ENCODE measurements at places on chromosomes 11 and 22.

DNA sequence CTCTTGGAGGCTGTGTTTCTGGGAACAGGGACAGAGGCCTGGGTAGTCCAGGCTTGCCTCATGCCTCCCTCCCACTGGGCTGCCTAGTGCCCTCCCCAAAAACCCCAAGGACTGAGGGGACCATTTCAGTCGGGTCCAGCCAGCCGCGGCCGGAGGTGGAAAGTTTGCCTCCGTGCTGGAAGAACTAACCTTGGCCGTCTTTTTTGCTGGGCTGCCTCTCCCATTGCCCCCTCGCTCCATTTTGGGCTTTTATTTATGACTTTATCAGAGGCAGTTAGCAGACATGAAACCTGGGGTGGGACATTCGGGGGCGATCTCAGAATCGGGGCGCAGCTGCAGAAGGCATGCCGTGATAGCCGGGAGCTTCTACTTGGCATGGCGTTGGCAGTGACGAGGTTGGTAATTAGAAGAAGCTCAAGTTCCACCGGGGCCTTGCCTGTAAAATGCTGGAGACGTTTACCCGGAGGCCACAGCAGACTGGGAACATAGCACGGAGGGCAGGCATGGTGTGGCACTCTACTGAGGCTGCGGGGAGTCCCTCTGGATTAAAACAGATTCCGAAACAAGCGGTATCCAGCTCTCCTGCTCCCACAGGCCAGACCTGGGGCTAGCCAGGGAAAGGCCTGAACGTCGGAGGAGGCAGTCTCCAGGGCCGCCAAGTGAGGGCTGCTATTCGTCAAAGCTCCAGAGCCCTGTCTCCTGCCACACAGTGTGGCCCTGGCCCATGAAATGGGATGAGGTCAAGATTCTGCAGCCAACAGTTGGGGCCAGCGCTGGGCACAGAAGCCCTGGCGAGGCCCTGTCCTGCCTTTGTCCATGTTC, 76.4 kb upstream of the PPARA start:
- DNase-seq, result no peak

DNA sequence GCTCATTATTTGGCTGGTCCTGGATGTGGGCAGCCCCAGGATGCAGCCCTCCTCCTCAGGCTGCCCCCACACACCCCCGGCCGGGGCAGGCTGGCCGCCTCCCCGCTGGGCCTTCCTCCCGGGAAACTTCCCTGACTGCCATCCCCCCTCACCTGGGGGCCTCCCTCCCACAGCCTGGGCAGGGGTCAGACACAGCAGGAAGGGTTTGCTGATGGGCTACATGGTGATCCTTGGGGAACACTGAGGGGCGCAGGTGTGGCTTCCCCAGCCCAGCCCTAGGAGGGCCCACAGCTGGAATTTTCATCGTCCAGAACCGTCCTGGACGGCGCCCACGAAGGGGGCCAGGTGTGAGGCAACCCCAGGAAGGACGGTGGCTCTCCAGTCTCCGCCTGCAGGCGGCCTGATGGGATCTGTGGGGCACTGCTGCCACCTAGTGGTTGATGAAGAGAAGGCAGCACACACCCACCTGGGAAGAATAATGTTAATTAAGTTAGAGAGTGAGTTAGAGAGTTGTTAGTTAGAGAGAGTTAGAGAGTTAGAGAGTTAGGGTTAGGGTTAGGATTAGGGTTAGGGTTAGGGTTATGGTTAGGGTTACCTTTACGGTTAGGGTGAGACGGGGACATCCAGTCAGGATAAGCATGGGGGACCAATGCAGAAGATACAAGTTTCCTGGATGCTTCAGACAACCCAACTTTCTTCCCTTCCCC, 75.9 kb upstream of the PRR5 start:
- DNase-seq, result peak; percentile 52

DNA sequence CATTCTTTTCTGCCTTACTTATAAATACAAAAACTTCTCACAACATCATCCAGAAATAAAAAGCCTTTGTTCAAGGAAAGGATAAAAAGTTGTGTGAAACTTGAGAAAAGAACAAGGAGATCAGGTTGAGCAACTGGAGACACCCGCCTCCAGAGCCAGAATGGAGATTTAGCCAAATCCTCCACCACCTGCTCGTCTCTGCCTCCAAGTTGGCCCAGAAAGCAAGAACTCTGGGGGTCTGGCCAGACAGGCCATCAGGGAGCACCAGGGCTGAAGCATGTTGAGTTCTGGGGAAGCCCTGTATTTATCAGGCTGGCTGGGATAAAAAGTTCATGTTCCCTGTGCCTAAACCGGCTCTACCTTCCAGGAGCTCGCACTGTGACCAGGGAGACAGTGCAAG, 14.9 kb downstream of the SMCO4 start:
- DNase-seq, result no peak

DNA sequence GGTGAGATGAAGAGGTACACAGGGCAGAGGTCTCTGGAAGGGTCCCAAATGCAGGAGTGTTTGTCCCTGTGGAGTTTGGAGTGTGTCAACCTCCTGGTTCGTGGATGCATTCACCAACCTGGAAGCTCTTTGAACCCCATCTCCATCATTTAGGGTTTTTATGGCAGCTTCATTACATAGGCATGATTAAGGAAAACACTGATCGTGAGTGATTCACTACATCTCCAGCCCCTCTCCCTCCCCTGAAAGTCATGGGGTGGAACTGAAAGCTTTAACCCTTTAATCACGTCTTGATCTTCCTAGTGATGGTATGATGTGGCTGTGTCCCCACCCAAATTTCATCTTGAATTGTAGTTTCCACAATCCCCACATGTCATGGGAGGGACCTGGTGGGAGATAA, 19.8 kb upstream of the INCENP start:
- no peak for DNase-seq

DNA sequence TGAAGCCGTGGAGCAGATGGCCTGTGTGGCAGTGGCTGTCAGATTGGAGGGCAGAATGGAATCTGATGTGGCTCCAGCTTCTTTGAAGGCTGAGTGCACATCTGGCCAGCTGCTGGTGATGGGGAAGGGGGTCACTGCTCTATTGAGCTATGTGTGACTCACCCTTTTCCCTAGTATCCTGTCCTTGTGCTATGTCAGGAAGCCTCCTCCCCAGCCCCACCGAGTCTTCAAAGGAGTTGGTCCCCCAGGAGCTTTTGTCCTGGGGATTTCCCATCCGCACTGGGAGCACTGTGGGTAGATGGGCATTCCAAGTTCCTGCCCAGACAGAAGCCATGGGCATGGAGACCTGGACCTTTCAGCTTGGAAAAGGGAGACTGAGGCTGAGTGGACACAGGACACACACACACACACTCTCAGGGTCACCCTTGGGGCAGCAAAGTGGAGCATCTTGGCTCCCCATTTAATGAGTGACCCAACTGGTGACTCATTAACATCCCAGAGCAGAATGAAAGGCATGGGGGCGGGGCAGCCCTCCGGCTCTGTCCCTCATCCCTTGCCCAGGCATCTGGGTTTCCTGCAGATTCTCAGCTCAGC, 3.3 kb downstream of the SERPINH1 start:
- no peak for DNase-seq

- no peak for DNase-seq
These were observed 729 bp downstream of the IL17RA start for GRCh38 chr22:17085277-17086181.

DNA sequence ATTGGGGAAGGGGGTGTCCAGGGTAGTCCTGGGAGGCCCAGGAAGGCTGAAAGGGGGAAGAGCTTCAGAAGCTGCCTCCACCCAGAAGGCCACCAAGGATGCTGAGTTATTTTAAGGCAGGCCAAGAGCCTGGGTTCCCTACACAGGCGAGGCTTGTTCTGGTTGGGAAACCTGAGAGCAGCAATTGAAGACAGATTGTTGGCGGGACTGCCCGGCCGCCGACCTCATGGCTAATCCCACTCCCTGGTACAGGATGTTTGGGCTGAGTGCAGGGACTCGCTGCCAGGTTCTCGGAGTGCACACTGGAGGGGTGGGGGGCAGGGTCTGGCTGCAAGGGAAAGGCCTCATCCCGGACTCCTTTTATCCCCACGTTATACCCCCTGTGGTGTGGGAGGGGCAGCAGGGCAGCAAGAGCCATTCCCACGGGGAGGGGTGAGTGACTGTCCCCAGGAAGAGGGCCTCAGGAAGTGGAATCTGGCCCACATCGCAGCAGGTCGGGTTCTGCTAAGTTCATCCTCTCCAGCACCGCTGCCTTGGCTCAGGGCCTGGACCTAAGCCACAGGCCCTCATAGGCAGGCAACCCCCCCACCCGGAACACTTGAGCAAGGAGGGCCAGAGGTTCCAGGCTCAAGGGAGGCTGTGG, 43.6 kb upstream of the PRR5 start:
- no peak for DNase-seq

GRCh38 chr11:77106759-77107158, 4.1 kb downstream of the OMP start:
- no peak for DNase-seq

GRCh38 chr11:134385774-134386565, 26.1 kb downstream of the B3GAT1 start:
- no peak for DNase-seq

GRCh38 chr11:61158691-61159381, 2.4 kb downstream of the VPS37C start:
- no peak for DNase-seq

Measured in stimulated activated CD4-positive, alpha-beta T cell treated with anti-CD3 and anti-CD28 coated beads, Interleukin-1b, Interleukin-23, amount 100 ng/mL, for 1 hour (primary cell).